ENCODE measurements at places on chromosomes 3 and 15.

DNA sequence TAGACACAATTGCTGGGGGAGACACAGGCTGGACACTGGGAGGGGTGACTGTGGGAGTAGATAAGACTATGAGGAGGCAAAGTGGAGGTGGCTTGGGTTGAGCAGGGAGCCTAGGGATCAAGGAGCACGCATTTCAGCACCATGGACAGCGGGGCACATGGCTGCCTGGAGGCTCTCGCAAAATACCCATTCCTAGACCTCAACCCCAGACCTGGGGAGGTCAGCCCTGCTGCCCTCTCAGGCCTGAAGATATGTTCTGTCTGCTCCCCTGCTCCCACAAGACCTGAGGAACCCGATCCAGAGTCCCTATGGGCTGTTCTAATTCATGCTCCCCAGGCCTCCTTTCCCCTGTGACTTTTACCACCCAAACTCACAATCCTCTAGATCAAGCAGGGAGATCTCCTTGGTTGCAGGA is 16.0 kb upstream of the CPEB1 start:
- DNase-seq, result no peak

GRCh38 chr15:92930054-92930621 is 30.0 kb downstream of the CHD2 start:
- DNase-seq, result no peak

DNA sequence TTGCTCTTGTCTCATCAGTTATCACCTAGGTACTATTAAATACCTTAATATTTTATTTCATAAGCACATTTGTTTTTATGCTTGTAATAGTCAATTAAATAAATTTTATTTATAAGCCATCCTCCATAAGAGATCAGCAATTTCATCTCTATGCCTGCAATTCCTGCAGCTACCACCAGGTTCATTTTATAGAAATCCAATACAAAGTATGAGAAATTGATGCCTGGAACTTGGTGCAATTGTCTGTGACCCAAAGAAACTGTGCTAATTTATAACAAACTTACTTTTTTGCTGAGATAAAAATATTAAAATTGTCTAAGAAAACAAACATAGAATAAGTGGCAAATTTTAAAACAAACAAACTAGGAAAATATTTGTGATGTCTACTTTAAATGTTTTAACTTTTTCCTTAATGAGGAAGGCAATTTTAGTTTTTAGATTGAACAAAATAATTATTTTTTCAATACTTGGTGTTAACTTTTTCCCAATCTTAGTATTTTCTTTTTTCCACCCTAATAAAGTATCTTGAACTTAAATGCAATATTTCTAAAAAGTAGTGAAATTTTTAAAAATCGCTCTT is 1026.6 kb downstream of the ROBO1 start:
- DNase-seq, result no peak

GRCh38 chr3:98329392-98330124 is 24.1 kb upstream of the OR5K4 start:
- DNase-seq, result no peak

DNA sequence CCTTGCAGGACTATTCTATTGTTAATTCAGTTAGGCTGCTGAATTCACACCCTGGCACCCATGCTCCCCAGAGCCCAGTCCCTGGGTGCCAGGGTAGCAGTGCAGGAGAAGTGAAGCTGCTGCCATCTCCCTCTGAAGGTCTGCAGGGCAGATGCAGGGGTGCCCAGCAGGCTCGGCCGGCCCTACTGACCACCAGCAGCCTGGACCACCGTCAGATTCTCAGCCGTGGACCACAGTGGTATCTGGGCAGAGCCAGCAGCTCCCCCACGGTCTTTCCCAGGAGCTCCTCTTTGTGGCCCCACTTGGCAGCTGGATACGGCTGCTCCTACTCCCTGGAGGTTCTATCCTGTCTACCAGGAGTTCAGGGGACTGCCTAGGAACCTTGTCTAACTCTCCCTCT is 46.8 kb downstream of the ALDH1L1 start:
- no peak for DNase-seq

DNA sequence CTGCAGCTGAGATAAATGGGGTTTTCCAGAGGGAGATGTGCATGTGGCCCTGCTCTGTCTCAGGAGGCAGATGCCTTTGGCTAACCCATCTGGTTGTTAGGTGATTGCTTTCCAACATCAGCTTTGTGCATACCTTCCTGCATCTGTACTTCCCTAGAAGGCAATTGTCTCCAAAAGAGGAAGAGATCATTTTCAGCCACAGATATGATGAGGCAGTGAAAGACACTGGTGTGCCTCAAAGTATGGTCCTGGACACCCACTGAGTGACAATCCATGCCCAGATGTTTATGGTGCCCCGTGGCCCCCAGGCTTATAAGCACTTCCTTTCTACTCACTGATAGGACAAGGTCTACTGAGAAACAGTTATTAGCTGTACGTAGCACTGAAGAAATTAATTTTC is 117.5 kb upstream of the NR2F2 start:
- no peak for DNase-seq

DNA sequence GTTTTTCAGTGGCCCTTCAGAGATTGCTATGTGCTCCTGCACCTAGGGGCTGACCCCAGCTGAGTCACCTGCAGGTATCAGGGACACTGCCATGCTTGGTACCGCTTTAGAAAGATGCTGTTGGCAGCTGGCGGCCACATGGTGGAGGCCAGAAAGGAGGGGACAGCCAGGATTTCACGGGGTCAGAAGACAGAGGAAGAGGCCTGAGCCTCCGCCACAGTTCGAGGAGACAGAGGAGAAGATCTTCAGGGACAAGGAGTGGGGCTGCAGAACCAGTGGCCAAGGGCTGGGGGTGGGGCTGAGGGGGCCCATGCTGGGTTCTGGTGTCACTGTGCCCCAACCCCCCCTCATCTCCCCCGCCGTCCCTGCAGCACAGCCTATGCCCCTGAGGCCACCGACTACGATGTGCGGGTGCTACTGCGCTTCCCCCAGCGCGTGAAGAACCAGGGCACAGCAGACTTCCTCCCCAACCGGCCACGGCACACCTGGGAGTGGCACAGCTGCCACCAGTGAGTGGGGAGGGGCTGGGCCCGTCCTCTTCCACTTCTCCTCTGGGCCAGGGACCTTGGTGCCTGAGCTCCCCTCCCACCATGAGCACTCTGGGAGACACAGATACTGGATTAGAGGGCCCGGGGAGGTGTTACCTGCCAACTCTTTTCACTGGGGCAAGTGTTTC is 19.9 kb downstream of the LOXL1 start:
- DNase-seq, result no peak

DNA sequence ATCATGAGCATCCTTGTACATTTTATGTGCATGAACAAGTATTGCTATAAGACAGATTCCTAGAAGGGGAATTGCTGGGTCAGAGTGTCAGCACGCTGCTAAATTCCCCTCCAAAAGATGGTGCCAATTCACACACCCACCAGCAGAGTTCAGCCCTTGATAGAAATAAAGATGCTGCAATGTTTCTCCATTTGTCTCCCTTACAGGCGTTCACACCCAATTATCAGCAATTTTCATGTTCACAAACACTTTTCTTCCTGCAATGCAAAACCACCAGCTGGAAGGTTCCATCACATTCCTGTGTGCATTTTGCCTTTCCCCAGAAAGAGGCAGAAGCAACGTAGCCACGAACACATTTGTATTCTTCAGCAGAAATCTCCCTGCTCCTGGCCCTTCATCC is 3.3 kb upstream of the TAMM41 start:
- DNase-seq, result no peak

DNA sequence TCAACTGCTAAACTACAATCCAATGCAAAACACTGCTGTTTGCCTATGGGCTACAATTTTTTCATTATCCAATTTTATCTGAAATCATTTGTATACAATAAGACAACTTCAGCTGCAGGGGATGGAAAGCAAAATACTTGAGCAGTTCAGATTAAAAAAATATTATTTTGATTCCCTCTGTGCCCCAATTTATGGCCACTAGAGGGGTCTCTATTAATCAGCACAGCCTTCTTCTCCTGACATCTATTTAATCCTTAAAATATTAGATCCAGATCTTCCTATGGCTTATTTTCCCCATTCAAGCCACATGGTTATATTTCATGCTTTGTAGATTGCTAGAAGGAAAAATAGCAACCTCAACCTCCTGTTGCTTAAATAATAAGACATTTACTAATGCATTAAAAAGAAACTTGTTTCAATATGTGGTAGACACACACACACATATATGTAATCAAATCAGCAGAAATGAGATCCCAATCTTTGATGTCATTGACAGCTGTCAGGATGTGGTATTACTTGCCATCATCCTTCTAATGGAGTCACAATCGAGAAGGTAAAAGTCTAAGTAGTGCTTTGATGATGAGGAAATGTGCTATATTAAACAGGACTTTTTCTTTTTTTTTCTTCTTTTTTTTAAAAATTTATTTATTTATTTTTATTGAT is 104.2 kb downstream of the P2RY1 start:
- no peak for DNase-seq

DNA sequence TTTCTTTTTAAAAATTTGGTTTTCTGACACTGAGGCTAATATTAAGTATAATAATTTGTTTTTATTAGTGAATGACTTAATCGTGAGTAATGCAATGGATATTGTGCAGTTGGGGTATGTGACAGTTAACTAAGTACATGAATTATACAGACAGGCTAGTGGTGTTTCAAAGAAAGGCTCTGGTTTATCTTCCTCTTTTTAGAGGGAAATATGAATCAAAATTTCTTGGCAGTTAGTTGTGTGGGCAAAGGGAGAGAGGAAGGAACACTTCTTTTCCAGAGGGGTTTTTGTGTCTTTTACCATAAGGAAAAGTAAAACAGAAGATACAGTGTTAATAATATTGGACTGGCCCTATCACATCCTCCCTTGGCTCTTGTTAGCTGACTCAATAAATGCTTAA is 2.7 kb downstream of the ZNF654 start:
- no peak for DNase-seq

DNA sequence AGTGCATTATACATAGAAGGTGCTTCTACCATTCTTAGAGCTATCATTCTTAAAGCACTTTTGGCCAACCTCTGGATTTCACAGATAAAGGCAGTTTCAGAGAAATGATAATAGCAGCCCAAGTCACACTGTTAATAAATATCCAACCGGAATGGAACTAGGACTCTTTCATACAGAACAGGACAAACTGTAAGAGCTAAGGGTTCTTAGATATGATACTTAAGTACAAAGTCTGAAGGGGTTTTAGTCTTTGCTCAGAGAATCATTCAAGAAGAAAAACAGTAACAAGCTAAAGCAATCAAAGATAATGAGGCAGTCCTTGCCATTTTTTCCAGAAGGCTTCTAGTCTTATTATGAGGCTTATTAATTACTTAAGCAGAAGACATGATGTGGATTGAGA is 239.0 kb downstream of the ERC2 start:
- no peak for DNase-seq

DNA sequence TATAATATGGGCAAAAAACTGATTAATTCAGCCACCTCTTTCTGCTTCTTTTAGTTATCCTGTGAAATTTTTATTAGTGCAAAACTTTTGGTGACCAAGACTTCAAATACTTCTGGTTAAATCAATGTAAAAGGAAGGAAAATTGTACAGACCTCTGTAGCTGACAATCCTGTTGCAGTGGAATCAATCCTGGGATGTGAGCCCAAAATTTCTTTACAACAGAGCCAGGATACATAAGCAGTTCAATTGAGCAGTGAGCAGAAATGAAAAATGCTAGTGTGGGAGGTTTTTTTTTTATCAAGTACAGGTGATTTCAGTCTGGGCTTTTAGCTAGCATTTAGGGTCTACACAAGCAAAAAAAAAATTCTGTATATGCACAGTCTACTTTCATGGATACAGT is 398.0 kb downstream of the OTOL1 start:
- no peak for DNase-seq

GRCh38 chr3:14885307-14885706 is 62.1 kb upstream of the NR2C2 start:
- no peak for DNase-seq

DNA sequence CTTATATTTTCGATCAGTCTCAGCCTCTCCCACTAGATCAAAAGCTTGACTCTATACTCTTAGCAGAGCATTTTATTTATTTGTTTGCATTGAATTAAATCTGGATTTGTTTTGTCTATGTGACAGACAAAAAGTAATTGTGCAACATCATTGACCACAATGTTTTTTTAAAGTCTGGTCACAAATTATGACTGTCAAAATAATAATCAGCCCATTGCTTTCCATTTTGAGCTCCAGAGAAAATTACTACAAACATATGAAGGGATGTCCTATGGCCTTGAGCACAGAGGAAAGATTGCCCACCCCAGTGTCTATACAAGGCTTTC is 82.3 kb downstream of the FSIP1 start:
- no peak for DNase-seq

- DNase-seq, result no peak
Observed at GRCh38 chr3:155211266-155211665, 82.2 kb downstream of the STRIT1 start.

- DNase-seq, result no peak
Observed at GRCh38 chr3:80978216-80978969, 783.1 kb downstream of the GBE1 start.

DNA sequence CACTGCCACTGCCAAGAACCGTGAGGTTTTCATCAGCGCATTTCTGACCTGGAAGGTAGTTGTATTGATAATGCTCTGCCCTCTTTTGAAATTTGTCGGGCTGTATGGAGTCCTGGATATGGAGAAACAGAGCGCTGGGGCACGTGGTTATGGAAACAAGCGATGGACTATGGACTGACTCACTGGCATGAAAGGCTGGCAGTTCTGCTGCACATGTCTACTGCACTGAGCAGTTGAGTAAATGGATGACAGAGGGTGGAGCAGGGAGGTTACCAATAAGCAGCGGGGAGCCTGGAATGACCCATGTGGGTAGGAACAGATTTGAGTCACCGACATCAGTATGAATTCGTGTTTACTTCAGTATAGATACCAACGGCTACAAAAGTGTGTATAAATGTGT is 429.5 kb downstream of the OCA2 start:
- no peak for DNase-seq

DNA sequence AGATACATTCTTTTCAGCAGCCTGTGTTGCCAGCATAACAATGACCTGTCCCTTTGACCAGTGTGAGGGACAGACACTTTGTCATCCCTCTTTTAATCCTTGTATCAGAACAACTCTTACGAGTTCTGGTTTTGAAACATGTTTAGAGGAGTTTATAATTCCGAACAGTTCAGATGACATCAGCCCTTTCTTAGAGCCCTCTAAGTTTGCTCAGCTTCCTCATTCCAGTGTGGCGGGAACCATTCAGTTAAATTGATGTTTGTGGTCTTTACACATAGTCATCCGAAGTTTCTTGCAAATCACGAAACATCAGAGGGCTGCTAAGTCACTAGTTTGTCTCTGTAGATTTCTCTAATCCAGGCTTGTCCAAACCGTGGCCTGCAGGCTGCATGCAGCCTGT is 102.5 kb downstream of the AKAP13 start:
- no peak for DNase-seq

All from stimulated activated CD8-positive, alpha-beta memory T cell treated with anti-CD3 and anti-CD28 coated beads, Interleukin-4, amount 100 ng/mL, for 4 hours (primary cell).